ENCODE measurements at places on chromosomes 16 and 17.

DNA sequence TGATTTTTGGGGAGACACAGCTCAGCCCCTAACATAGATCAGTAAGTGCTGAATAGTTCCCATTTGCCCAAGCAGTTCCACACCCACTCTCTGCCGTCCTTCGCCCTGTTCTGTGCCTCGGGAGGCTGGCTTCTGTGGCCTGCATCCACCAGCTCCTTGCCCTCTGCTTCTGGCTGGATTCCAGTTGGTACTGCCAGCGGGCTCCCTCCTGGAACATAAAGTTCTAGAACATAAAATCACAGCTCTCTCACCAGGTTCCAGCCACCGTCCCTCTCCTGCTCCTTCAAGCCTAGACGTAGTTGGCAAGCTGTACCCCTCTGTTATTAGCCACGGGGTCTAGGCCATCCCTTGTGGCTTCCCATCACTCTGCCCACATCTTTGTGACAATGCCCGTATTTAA is 3.9 kb upstream of the MRPS23 start:
- no peak for DNase-seq

- DNase-seq, result peak; percentile 7
These were observed 17.2 kb downstream of the TMEM114 start for GRCh38 chr16:8572919-8573724.

DNA sequence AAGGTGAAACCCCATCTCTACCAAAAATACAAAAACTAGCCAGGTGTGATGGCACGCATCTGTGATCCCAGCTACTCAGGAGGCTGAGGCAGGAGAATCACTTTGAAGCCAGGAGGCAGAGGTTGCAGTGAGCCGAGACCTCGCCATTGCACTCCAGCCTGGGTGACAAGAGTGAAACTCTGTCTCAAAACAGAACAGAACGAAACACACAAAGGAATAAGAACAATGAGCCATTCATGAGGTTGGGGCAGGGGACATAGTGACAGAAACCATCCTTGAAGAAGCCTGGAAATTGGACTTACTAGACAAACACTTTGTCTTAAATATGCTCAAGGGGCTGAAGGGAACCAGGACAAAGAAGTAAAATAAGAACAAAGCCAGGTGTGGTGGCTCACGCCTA is 39.4 kb downstream of the WDR45B start:
- DNase-seq, result no peak

- DNase-seq, result no peak
These were observed 1.0 kb downstream of the HOXB2 start for GRCh38 chr17:48543854-48544348.

- no peak for DNase-seq
These were observed 1.0 kb downstream of the MAP2K4 start for GRCh38 chr17:12021623-12022140.

All from CD4-positive, alpha-beta T cell treated with Interleukin-1 beta for 1 hour (primary cell).